ENCODE measurements at places on chromosomes 2 and 18.
A peak's percentile ranks its signal among the peaks of the same experiment; 100 is the strongest.

DNA sequence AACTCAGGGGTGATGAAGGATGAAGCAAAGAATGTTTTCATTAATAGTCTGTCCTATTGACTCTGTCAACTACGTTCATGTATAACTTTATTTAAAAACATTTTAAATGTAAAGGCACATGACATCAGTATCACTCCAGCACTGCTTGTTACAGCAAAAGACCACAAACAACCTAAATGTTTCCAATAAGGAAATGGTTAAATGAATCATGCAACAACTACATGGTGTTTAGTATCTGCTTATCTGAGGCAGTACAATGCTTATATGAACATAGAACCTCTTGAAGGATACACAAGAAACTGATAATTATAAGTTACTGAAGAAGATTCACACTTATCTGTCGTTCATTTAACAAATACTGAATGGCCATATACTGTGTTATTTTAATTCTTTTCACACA is 8.4 kb downstream of the BARD1 start:
- DNase-seq: no peak

- DNase-seq: no peak
These were observed 452.3 kb downstream of the GALR1 start for GRCh38 chr18:77701977-77702376.

GRCh38 chr2:151007365-151007764 is 254.3 kb downstream of the RBM43 start:
- DNase-seq: no peak

GRCh38 chr2:238320246-238320647 is at the start of gene TRAF3IP1:
TRAF3IP1 (plus strand) TSS chr2:238320518; CDS start chr2:238320663, 145 bp downstream.
- peak; percentile 69 for DNase-seq

Measured in stimulated activated CD8-positive, alpha-beta memory T cell treated with anti-CD3 and anti-CD28 coated beads, Interleukin-4, amount 100 ng/mL, for 4 hours (primary cell).